ENCODE measurements at places on chromosomes 1 and 21.
A peak's percentile ranks its signal among the peaks of the same experiment; 100 is the strongest.

DNA sequence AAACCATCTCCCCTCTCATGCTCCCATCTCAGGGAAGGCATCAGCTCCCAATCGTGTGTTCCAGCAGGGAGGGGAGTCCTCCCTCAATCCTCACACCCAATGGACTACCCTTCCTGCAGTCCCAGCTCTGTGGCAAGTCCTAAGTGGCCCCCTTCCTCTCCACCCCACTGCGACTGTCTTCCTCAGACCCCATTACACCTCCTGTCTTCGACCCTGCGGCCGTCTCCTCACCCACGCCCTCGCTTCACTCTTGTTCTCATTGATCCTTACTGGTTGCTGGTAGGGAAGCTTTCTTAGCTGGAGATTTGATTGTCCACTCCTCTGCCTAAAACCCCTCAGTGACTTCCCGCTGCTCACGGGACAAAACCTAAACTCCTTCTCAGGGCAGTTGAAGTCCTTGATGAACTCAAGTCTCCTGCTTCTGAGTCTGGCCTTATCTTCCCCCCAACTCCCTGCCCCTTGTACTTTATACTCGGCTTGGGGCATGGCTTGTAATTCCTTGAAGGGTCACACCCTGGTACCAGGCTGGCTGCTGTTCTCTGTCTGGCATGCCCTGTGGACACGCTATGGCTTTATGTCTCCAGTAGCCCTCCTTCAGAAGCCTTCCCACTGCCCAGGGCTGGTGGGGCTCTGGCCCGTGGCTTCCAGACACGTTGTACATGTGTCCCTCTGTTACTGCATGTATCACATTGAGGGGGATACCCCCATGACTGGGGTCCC is 2.3 kb upstream of the EPS8L3 start:
- no peak for DNase-seq

DNA sequence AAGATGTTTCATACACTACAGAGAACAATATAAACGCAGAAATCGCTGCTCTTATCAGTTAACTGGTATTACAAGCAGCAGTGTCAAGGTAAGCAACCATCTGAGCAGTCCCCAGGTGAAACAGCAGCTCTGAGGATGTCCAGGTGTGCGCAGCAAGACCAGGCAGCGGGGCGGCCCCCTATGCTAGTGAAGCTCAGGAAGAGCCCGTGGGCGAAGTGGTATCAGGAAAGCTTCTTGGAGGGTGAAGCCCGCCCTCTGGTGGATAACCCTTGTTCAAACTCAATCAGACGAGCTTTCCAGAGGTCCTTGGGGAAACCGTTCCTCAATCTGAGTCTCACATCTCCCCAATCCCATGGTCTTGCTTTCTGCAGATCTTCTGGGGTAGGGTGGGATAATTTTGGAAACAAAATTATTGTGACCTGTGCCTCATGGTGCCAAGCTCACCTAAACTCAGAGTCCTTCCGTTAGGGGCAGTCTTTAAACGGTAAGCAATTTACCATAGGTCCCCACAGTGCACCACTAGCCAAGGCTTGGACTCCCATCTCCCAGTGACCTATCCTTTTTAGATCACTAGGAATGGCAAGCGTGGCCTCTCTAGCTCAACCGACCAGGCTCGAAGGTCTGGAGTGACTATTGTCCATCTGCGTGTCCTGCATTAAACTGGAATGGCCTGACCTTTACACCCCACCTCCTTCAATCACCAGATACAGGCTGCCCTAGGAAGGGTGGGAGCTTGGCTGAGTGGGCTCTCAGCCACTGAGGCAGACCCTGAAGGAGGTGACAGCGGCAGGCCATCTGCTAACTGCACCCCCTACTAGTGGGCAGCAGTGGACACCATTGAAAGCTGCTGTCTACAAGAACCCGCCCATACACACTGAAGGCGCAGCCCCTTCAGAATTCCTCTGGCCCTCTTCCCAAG is 13.6 kb upstream of the FAM110D start:
- DNase-seq: peak; percentile 81

DNA sequence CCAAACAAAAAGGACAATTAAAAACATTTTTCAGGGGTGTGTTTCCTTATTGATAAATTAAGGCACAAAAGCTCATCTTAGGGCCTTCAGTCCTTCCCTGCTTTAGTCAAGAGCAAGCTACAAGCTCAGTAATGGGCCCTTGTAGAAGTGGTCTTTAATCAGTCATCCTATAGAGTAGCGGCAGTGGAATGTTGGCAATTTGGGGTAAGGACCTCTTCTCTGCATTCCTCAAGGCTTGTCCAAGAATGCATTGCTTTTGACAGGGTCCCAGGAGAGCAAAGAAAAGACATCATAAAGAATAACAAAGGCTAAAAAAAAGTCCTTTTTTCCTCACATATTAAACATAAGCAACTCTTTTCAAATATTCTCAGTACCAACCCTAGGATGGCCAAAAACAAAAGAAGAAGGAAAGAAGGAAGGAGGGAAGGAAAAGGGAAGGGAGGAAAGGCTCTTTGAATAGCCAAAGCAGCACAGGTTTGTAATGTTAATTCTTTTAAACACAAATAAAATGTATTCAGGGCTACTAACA is 27.3 kb upstream of the CAMK1G start:
- no peak for DNase-seq

GRCh38 chr1:169858467-169858866 is 35.2 kb downstream of the SCYL3 start:
- DNase-seq: no peak

GRCh38 chr1:150999051-150999674 is 7.5 kb downstream of the MINDY1 start:
- DNase-seq: peak; percentile 49

DNA sequence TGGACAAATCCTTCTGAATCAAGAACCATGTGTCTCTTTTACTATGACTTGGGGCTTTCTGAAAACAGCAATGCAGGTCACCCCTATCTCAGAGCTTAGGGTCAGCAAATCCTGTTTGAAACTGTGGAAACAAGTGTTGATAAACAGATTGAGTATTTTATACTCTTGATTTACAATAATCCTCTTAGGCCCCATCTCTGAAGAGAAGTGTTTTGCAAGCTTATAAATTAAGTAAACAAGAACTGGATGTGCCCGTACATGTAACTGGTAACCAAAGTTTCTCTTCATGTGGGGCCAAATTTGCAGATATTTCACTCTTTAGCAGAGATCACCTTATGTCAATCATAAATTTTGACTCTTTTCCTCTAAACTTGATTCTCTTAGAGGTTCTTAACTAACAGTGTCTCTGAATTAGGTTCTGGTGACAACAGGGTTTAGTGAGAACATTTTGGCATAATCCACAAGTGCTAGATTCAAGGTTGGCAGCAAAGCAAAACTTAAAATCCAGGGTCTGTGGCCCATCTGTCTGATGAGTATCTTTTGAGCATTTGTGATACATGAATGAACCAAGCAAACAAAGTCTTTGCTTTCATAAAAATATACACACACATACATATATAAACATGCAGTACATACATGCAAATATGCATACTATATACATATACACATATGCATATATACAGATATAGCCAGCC is 183.0 kb upstream of the HOOK1 start:
- no peak for DNase-seq
